ENCODE measurements at places on chromosomes 7 and 10. TPM values are rescaled to one million over a fixed set of nuclear protein-coding genes. Genes with fewer than 3 reads are reported as not detected.

The GNGT1 gene
- not detected for total RNA-seq

The RGR gene
- total RNA-seq, result 0.31 TPM

The TFR2 gene
- 6.6 TPM for total RNA-seq

The RHOBTB1 gene
- total RNA-seq, result 36.3 TPM

The UPK3B gene
- total RNA-seq, result 0.63 TPM

The STRIP2 gene
- total RNA-seq, result 8.5 TPM

The C7orf57 gene
- 1.3 TPM for total RNA-seq

The NFE2L3 gene
- total RNA-seq, result 13.5 TPM

The CPA2 gene
- total RNA-seq, result not detected

The KAZALD1 gene
- 0.94 TPM for total RNA-seq

The ACHE gene
- total RNA-seq, result 13.1 TPM

The PTEN gene
- 293 TPM for total RNA-seq

The FGFBP3 gene
- 28.5 TPM for total RNA-seq

The KCP gene
- 1.3 TPM for total RNA-seq

The TAS2R41 gene
- not detected for total RNA-seq

The SPDYE5 gene
- not detected for total RNA-seq

The KCNH2 gene
- 17.2 TPM for total RNA-seq

The ZNF425 gene
- total RNA-seq, result 5.3 TPM

The CPN1 gene
- not detected for total RNA-seq

The ADARB2 gene
- 8.8 TPM for total RNA-seq

All from parietal lobe (tissue), 2 donors.